ENCODE measurements at places on chromosomes 7 and 10. TPM values are rescaled to one million over a fixed set of nuclear protein-coding genes. Genes with fewer than 3 reads are reported as not detected.

The ZPBP gene
- total RNA-seq: not detected

DNA sequence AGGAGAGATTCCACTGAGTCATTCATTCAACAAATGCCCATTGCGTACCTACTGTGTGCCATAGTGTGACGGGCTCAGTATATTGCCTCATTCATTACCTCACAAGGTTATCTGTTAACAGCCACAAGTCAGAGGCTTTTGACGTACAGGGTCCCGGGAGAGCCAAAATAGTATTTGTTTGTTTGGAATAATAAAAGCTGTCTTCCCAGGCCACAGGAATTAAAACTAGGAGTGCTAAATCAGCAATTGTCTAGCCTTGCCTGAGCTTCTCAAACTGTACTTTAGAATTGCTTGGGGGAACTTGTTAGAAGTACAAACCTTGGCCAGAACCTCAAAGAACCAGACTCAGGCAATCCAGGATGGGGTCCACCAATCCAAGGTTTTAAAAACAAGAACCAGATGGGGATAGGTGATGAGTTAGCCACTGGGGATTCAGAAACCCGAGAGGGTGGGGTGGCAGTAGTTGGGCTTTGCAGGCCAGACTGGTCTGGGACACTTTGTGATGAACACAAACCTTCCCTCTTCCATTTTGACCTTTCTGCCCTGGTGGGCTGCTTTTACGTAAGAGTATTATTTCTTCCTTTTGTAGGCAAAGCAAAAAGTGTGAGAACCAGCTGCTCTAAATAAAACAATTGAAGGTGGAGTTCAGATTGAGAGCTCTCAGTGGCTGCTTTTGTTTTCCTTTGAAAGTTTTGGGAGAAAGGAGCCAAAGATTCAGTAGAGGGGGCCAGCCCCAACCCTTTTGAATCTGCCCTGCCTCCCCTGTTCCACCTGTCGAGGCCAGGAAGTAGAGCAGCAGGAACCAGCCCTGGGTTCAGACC, 113.0 kb upstream of the ANLN start:
- H3K4me3 ChIP-seq: no peak overlapping the region
- no peak for DNase-seq
- no peak overlapping the region for H3K27ac ChIP-seq
- no peaks in the 10 kb centered on the region for H3K36me3 ChIP-seq
- no peaks in the 10 kb centered on the region for H3K27me3 ChIP-seq
- H3K4me1 ChIP-seq: peaks cover 6% of the 10 kb centered on the region

The TMEM176A gene
- not detected for total RNA-seq

DNA sequence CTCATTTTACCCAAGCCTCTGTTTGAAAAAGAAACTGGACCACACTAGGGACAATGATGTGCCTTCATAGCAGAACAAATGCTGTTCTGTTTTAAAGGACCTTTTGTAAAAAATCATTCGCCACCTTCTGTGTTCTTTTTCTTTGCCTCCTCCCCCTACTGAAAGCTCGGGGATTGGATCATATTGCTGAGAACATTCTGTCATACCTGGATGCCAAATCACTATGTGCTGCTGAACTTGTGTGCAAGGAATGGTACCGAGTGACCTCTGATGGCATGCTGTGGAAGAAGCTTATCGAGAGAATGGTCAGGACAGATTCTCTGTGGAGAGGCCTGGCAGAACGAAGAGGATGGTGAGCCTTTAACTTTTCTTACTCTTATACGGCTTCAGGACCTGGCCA, 62.2 kb downstream of the POLL start:
- H3K36me3 ChIP-seq: no peaks in the 10 kb centered on the region
- no peak for DNase-seq
- H3K4me3 ChIP-seq: no peak overlapping the region
- no peaks in the 10 kb centered on the region for H3K4me1 ChIP-seq
- no peak overlapping the region for H3K27ac ChIP-seq
- H3K27me3 ChIP-seq: no peaks in the 10 kb centered on the region

- H3K27ac ChIP-seq: no peak overlapping the region
- DNase-seq: no peak
- H3K27me3 ChIP-seq: no peaks in the 10 kb centered on the region
- H3K4me1 ChIP-seq: no peaks in the 10 kb centered on the region
Measured at GRCh38 chr7:54728411-54728810, 30.6 kb downstream of the SEC61G start.

The KIAA1549 gene
- 12.4 TPM for total RNA-seq

DNA sequence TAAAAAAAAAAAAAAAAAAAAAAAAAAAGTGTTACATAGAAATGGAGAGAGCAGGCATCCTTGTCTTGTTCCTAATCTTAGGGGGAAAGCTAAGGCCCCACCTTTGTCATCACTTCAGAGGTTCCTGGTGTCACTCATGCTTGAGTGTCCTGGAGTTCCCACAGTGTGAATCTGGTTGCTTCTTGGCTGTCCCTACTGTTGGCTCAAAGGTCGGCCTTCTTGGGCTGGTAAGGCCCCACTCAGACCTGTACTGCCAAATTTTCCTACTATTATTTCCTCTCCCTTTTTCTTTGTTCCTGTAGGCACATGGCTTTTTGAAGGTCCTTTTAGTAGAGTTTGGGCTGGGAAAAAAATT, 21.5 kb downstream of the OPTN start:
- DNase-seq: no peak
- peaks cover 12% of the 10 kb centered on the region for H3K36me3 ChIP-seq
- no peaks in the 10 kb centered on the region for H3K4me1 ChIP-seq
- no peak overlapping the region for H3K27ac ChIP-seq
- no peaks in the 10 kb centered on the region for H3K27me3 ChIP-seq
